CD4-positive, alpha-beta T cell treated with Interleukin-15 for 4 hours (primary cell): ENCODE measurements at places on chromosomes 7 and 10.
A peak's percentile ranks its signal among the peaks of the same experiment; 100 is the strongest.

DNA sequence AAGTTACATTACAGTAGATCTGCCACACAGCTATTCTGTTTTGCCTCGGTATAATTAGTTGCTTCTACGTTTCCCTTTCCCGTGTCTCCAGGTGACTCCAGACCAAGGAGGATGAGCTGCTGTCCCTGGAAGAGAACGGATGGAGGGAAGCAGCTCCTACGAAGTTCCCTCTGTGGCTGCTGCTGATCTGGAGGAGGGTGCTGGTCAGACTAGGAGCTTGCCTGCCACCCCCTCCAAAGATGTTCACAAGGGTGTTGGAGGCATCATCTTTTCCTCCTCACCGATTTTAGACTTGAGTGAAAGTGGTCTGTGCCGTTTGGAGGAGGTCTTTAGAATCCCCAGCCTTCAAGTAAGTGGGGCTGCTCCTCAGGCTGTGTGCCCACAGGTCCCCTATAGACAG is 1.4 kb downstream of the LRRC27 start:
- DNase-seq: no peak

GRCh38 chr10:123132576-123133477 is 2.9 kb upstream of the HMX3 start:
- DNase-seq: peak; percentile 84

DNA sequence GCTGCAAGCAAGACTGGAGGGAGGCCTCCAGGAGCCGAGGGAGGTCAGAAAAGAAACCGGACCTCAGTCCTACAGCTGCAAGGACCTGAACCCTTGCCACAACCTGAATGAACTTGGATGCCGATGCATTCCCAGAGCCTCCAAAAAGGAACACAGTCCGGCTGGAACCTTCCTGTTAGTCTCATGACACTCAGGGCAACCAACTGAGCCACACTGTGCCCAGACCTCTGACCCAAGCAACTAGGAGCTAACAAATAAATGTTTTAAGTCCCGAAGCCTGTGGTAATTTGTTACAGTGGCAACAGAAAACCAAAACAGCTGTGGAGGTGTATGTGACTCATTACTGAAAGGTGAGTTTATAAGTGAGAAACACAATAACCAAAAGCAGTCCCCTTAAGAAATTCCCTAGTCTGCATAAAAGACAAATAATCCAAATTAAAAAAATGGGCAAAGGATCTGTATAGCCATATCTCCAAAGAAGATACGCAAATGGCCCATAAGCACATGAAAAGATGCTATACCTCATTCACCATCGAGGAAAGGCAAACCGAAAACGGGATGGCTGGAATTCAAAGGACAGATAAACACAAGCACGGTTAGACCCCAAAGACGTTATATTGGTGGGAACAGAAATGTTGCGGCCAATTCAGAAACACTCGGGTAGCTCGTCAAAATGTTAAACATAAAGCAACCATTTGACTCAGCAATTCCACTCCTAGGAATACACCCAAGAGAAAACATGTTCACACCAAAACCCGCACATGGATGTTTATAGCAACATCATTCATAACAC is 24.8 kb downstream of the GNA12 start:
- no peak for DNase-seq

GRCh38 chr7:30252885-30253795 is 31.3 kb upstream of the ZNRF2 start:
- DNase-seq: no peak

DNA sequence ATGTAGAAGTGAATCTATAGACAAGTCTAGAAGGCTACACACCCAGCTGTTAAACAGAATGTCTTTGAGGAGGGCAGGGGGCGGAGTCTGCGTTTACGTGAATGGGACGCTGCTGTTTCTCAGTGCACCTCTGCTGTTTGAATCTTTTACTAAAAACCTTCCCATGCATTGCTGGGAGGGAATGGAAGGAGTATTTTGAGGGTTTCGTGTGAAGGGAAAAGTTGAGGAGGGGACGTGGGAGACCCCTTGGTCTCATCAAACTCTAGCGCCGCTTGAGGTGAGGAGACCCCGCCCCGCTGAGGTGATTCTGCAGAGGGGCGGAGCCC is 492 bp upstream of the VCL start:
- DNase-seq: peak; percentile 53

DNA sequence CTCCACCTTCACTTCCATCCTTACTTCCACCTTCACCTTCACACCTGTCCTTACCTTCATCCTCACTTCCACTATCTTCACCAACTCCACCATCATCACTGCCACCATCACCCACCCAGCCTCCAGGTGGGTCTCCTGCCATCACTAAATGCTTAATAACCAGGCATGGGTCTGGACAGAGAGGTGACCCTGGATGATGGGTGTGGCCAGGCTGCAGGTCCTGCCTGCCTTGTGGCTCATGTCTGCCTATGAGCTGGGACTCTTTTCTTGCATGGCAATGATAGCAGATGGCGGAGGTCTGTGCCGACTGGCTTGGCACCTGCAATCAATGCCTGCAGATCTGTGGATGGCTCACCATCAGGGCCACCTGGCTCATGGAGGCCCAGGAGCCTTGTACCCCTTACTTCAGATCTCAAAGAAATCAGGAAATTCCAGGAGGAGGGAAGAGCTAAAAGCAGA is 60.1 kb upstream of the ELN start:
- no peak for DNase-seq

DNA sequence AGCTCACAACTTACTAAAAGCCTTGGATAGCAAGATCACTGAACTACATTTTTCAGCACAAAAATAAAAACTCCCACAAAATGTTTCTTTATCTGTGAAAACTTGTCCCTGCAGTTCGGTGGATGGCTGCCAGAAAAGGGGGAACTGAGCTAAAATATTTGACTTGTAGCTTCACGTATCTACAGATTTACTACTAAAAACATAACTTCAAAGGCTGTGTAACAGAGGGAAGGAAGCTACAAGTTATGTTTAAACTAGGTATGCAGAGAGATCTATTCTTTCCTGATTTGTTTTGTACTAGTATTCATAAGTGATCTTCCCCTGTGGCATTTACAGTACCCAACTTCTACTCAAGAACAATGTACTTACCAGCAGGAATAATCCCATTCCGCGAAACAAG is 25.1 kb downstream of the SGCE start:
- no peak for DNase-seq

GRCh38 chr10:129741280-129741977 is 222.6 kb downstream of the EBF3 start:
- DNase-seq: no peak

- peak; percentile 41 for DNase-seq
Measured at GRCh38 chr10:103983367-103983911, 16.5 kb downstream of the SLK start.

DNA sequence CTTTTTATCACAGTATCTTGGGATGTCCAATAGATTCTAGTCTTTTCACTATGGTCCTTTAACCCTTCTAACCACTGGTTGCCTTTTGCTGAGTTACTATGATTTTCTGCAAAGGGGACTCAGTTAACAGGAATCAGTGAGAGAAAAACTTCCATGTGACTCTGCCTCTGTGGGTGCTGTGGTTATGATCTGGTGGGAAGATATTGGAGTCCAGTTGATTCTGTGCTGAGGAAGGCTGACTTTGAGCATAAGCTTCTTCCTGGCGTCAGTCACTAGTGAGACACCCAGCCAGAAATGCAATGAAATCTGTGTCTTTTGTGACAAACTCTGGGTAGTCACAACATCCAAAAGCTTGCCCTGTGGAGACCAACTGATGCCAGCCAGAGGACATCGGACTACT is 648.0 kb downstream of the SUGCT start:
- no peak for DNase-seq

DNA sequence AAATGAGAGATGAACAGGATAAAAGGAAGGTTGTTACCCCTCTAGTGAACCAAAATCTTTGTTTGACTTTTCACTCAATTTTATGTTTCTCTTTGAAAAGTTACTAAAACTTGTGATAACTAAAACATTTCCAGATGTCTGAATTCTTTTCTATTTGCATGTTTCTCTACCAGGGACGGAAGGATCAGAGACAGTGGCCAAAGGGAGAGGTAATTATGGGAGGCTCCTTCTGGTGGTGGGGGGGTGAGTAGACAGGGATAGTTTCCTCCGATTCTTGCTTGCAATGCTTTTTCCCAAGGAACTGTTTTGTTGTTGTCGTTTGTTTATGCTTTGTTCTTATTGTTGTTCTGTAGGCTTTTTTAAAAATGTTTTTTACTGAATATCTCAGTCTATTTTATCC is 374.8 kb downstream of the INHBA start:
- no peak for DNase-seq

DNA sequence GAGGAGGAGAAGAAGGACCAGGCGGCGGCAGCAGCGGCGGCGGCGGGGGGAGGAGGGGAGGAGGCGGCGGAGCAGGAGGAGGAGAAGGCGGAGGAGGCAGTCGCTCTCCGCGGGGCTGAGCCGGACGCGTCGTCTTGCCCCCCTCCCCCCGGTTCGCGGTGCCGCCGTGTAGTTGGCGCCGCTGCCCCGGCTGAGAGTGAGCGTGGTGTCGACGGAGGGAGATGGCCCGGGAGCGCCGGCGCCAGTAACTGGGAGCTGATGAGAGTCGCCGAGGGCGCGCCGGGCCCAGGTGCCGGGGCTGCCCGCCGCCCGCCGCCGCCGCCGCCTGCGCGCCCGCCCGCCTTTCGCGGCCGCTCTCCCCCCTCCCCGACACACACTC is 257 bp downstream of the WAC start:
- no peak for DNase-seq

DNA sequence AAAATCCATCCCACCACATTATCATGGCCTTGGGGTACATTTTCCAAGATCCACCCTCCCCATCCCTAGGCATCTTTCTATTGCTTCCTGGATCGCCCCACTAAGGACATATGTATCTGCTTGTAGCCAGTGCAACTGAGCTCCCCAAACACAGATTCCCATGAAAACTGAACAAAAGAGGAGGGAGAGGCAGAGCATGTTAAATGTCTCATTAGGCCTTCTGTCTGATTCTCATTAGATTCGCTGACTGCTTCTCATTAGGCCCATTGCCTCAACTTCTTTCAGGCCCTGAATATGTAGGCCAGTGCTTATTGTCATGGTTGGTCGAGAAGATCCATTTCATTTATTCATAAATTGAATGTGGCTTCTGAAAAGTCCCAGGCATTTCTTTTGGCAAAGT is 698.9 kb downstream of the INHBA start:
- DNase-seq: no peak

- no peak for DNase-seq
Measured at GRCh38 chr7:32462977-32463376, 27.2 kb downstream of the LSM5 start.

DNA sequence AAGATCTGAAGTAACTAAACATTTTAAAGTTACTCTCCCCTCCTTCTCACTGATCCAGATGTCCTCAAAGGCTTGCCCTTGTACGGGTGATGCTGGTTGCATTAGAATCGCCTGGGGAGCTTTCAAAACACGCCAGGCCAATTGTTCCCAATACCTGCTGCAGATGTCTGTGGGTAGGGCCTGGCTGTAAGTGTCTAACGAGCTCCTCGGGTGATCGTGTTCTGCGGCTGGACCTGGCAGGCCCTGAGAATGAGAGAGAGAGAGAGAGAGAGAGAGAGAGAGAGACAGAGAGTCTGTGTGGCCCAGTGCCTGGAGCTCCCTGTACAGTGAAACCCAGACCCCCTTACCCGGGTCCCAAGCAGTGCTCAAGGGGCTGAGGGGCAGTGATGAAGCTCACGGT is 8.4 kb downstream of the COL13A1 start:
- no peak for DNase-seq

GRCh38 chr7:129676017-129676897 is 64.7 kb downstream of the NRF1 start:
- no peak for DNase-seq

GRCh38 chr7:46834921-46835320 is 747.0 kb downstream of the TNS3 start:
- DNase-seq: no peak

DNA sequence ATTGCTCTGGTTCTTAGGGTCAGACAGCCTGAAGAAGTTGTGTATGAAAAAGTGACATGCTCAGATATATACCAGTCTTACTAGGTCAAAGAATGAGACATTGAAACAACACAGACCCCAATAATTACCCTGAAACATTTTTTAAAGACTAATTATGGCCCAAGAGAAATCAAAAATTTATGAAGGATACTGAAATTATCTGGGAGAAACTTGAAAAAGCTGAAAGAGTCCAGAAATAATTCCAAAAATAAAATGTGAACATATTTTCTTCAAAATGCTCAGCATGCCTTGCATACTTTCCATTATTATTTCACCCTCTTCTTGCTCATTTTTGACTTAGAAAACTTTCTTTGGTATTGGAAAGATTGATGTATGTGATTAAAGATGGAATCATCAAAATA is 198.9 kb upstream of the CCDC6 start:
- no peak for DNase-seq

DNA sequence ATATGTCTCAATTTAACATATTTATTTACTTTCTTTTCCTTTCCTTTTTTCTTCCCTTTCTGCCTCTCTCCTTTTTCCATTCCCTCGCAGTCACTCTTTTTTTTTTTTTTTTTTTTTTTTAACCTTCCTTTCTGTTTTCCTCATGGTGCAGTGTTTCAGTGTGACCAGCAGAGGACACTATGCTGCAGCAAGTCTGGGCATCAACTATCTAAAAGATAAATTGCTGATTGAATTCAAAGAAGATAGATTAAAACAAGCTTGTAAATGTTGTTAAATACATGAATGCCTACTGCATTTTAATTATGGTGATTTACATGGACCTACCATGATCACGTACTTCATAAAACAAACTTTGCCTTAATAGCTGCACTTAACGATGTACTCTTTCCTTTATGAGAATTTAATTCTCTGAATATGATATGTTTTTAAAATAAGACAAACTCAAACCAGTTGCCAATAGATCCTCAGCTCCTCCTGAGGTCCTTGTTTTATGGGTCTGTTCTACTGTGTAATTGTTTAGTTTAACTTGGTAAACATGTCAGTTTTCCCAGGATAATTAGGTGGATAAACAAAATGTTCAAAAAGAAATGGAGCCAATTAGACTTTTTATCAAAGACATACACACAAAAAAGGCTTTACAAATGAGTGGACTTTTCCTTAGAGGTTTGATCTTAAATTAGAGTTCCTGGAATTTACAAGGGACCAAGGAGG is 101.0 kb upstream of the AGR3 start:
- peak; percentile 45 for DNase-seq

- no peak for DNase-seq
Measured at GRCh38 chr10:4691301-4691700, 134.7 kb upstream of the AKR1E2 start.

GRCh38 chr10:521261-522250 is 167.9 kb downstream of the DIP2C start:
- DNase-seq: no peak

GRCh38 chr7:5248201-5248885 is 34.4 kb upstream of the SLC29A4 start:
- DNase-seq: no peak
